ENCODE measurements at places on chromosomes 7 and 10.

- DNase-seq, result peak; percentile 4
These were observed 81.9 kb upstream of the ZNF800 start for GRCh38 chr7:127474457-127474856.

GRCh38 chr7:33459340-33459751, 330.0 kb downstream of the BBS9 start:
- peak; percentile 60 for DNase-seq

- DNase-seq, result peak; percentile 69
These were observed at the start of the genes MRPL43 and TWNK for GRCh38 chr10:100986952-100987684. Gene MRPL43 (minus strand): TSS chr10:100987497. CDS start chr10:100987443, 54 bp downstream. Gene TWNK (plus strand): TSS chr10:100987543. CDS start chr10:100988211, 668 bp downstream.

GRCh38 chr10:103246324-103246723, 637 bp downstream of the RPEL1 start:
- DNase-seq, result no peak

- DNase-seq, result peak; percentile 82
These were observed 2.1 kb upstream of the GUSB start for GRCh38 chr7:65983965-65984658.

DNA sequence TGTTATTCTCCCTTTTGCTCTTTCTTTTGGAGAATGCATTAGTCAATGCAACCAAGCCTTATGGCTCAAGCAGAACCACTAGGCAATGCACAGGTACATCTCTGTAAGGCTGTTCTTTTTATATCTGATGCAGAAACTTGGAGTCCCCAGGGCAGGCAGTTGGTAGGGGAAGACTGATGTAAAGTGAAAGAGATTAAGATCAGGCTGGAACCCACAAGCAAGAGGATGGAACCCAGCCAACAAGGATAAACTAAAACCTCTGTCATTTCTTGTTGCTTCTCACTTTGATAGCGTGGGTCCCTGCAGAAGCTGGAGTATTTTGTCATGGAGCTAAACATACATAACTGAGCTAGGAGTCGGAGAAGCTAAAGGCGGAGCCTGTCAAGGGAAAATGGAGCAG, 142.9 kb downstream of the GPAM start:
- no peak for DNase-seq

GRCh38 chr10:131480861-131481260, 169.3 kb upstream of the TCERG1L start:
- no peak for DNase-seq

GRCh38 chr7:109893231-109893630, 1197.7 kb upstream of the LRRN3 start:
- DNase-seq, result no peak

GRCh38 chr10:73786512-73786885, 1.1 kb downstream of the ZSWIM8 start:
- DNase-seq, result no peak

DNA sequence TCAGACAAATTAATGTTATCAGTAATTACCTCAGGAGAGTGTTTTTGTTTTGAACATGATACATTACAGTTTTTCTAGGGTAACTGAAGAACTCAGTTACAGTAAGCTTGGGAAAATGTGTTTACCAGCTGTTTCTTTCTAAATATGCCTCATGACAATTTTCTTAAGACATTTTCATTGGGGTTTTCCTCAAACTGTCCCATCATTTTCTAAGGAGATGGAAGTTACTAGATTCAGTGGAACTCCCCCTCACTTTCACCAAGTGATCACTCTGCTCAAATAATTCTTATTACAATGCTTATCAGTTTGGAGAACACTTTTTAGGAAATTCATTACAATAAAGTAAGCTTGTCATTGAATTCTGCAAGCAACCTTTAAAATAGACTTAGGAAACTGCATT, 6.4 kb upstream of the SPAG6 start:
- no peak for DNase-seq

GRCh38 chr7:71733107-71733870, 601.3 kb downstream of the GALNT17 start:
- DNase-seq, result peak; percentile 63

DNA sequence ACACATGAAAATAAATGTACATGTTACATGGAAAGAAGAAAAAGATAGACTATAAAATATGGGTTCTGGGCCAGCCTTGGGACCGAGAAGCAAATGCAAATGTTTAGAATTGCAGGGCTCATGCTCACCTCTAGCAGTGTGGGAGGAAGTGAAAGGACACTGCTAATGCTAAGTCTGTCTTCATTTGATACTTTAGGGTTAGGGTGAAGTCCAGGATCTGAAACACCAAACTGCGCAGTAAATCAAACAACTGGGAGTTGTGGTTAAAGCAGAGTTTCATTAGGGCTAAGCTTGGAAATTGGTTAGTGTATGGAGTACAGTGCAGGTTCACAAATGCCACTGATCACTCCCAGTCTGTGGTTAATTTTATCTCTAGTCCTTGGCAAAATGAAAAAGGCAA, 73.2 kb upstream of the PDK4 start:
- DNase-seq, result no peak

- DNase-seq, result no peak
These were observed 140.1 kb downstream of the ACTR3B start for GRCh38 chr7:152899548-152900109.

DNA sequence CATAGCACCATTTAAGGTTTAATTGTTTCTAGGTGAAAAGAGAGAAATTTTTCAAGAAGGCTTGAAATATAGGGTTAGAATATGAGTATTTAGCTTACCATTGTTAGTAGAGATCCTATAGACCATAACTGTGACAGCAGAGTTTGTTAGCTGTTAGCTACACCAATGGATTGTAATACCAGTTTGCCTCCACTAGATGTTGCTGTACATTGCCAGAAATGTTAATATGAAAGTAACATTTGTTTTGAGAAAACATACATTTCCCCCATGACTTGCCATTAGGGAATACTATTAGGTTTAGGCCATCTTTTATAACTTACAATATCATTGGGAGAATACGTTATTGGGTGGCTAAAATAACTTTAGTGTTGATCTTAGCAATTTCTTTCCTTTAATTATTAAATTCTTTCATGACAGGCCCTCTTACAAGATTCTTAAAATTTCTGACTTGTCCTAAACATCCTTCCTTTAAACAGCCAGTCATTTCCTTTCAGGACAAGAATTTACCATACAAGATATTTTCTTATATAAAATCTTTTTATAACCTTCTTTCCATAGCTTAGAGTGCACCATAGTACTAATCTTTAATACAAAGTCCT, 39.5 kb downstream of the ZNF117 start:
- DNase-seq, result peak; percentile 52

- DNase-seq, result no peak
These were observed 2.3 kb downstream of the ZC3HC1 start for GRCh38 chr7:130048906-130049305.

DNA sequence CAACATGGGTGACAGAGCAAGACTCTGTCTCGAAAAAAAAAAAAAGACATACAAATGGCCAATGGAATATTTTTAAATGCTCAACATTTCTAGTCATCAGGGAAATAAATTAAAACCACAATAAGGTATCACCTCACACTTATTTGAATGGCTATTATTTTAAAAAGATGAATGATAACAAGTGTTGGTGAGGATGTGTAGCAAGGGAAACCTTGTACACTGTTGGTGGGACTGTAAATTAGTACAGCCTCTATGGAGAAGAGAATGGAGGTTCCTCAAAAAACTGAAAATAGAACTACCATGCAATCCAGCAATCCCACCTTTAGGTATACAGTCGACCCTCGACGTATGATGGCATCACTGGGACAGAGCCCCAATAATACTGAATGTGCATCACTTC, 65.4 kb upstream of the DIP2C start:
- no peak for DNase-seq

DNA sequence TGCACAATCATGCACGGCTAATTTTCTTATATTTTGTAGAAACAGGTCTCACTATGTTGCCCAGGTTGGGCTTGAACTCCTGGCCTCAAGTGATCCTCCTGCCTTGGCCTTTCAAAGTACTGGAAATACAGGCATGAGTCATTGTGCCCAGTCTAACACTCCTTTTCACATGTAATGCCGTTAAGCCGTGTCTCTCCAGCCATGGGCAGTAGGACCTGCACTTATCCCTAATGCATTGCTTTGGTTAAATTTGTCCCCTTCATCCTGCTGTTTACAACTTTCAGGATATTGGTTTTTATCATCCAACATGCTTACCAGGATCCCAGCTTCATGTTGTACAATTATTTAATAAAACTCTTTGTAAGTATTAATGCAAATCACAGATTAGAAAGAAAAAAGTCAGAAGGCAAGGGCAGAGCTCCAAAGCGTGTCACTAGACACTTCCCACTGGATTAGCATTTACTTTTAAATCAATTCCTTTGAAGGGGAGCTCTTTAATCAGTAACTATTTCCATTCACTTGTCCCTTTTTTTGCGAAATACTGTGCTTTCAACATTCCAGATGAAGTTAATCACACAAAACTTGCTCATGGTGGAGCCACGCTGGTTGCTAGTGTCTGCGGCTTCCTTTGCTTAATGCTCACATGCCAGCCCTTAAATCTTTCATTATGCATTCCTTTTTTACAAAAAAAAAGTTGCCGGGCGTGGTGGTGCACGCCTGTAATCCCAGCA, 256.0 kb upstream of the AUTS2 start:
- no peak for DNase-seq

- DNase-seq, result no peak
These were observed 6.7 kb upstream of the CYREN start for GRCh38 chr7:135177028-135177696.

DNA sequence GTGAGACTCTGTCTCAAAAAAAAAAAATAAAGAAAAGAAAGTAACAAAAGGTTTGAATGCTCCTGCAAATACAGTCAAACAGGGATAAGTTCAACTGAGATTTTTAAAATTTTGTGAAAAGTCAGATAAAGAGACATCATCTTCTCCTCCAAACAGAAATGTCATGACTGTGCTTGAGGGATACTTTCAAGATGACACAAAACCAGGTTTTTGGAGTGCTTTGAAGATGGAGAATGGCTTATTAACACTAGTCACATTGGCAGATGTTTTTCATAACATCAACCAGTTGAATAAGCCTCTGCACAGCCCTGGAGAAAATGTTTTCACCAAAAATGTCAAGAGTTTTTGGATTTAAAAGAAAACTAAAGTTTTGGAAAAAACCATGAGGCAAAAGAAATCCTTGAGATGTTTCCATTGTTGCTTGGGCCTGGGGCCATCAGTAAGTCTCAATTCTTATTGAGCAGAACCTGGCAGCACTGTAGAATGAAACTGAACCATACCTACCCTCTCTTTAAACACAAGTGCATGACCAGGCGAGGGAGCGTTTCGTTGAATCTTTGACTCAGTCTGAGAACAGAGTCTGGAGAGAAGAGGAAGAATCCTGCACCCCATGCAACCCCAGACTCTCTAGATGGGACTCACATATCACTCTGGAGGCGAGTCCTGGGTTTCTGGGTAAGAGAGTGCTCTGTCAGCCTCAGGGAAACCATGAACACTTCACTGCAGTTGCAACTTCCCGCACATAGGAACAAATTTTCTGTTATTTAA, 37.4 kb upstream of the PRKCQ start:
- DNase-seq, result no peak

- DNase-seq, result no peak
These were observed 5.3 kb downstream of the PTF1A start for GRCh38 chr10:23197416-23197861.

DNA sequence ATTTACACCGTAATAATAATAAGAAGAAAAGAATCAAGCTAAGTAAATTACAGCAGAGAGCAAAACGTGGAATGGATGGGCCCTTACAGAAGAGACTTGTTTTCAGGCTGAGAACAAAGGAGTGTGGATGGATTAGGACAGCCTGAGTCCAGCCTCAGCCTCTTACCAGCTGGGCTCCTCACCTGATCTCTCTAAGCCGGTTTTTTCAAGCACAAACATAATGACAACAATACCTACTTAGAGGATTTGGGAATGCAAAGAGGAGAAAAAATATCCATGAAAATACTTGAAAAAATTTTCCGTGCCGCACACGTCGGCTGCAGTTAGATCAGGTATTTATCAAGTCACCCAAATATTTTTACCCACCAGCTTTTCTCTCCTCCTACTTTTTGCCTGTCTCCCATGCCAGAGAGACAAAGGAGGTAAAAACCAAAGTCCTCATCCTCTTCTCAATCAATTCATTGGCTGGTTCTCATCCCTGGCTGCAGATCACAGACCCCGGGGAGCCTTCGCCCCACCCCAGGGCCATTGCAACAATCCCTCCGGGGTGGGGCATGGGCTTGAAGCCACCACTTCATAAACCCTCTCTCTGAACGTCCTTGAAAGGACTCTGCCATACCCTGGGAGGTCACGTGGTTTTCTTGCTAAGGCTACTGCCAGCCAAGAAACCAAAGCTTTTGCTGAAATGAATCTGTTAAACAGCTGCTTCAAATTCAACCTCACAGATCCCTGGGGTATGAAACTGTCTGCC, 29.7 kb upstream of the GTF2I start:
- DNase-seq, result no peak

DNA sequence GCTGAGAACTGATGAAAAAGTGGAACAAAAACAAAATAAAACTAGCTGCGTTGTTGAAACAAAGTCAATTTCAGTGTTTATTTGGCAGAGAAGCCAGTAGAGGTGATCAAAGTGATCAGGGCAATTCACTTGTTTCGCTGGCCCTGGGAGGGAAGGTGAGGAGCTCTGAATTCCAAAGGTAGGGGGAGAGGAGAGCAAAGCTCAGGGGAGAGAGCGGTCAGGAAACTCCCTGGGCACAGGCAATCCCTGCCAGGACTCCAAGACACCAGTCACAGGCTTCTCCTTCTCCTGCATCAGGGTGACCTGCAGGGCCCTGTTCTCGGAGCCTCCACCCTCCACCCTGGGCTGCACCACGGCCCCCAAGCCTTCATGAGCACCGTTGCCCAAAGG, 6.8 kb upstream of the KIAA1217 start:
- DNase-seq, result no peak

- DNase-seq, result no peak
These were observed 20.8 kb upstream of the ZNF800 start for GRCh38 chr7:127413326-127413725.

- DNase-seq, result no peak
These were observed 519.6 kb downstream of the PTPRN2 start for GRCh38 chr7:158067931-158068482.

DNA sequence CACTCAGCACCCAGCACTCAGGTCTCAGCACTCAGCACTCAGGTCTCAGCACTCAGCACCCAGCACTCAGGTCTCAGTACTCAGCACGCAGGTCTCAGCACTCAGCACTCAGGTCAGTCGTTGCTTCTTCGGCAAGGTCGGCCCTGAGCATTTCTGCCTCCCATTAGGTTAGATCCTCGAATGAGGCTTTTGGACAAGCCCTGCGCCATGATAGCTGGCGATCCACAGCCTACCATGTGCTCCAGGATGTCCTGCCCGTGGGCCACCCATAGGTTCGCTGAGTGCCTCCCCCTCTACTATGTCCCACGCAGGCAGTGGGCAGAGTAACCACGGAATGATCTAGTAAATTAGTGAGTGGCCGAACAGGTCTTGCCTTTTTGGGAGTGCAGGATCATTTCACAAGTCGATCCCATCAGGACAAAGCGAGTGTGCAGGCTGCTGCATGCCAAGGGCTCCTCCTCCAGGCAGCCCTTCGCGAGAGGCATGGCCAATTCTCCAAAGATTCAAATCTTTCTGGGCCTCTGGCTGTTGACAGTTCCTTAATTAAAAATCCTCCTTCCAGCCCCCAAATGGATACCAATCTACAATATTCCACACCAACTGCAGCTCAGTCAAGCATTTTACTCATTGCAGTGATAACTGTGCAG, 206.3 kb downstream of the ADARB2 start:
- DNase-seq, result no peak

Data from A172 (cell line).